Inflammatory macrophage treated with lipopolysaccharide for 4 hours (primary cell): ENCODE measurements at places on chromosomes 3 and 15.

DNA sequence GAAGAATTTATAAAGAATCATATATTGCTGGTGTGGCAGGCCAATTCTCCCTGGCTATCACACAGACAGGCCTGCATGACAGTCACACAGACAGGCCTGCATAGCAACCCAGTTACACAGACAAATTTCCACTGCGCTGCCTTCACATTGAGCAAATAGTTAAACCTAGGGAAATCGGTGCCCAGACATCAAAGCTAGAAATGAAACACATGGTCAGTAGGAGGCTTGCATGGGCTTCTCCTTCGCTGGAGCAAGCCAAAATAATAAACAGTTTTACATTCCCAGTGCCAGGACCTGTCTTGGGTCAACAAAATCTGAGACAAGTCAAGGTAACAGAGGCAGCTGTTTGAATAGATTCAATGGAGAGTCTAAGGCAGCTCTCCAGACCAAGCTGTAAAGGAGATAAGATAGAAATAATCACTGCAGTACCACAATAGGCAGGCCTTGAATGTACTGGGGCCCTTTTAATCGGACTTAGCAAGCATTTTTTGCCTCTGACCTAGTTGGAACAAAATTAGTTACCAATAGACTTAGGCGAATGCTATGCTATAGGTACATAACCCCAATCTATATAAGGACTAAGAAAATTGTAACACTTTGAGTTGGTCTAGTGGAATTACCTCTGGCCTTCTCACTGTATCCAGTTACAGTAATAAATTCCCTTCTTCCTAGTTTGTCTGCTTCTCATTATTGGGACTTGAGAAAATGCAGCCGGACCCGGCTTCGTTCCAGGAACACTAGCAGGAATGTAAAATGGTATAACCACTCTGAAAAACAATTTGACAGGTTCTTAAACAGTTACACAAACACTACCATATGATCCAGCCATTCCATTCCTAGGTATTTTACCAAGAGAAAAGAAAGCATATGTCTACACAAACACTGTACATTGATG lies 274.7 kb upstream of the UBE2E2 start:
- no peak for DNase-seq

GRCh38 chr15:57597431-57597830 lies 5.7 kb downstream of the MYZAP start:
- no peak for DNase-seq

GRCh38 chr3:170997961-170998913 lies 28.3 kb downstream of the SLC2A2 start:
- no peak for DNase-seq

- DNase-seq = no peak
Measured at GRCh38 chr15:99578809-99579208, 13.0 kb downstream of the MEF2A start.

GRCh38 chr15:51155016-51155580 lies 60.4 kb upstream of the TNFAIP8L3 start:
- no peak for DNase-seq

GRCh38 chr3:126537116-126537729 lies 13.3 kb downstream of the CHST13 start:
- no peak for DNase-seq
